Mucosa of gallbladder (tissue), 1 donor: ENCODE measurements at places on chromosomes 2 and 18. TPM values are rescaled to one million over a fixed set of nuclear protein-coding genes. Genes with fewer than 3 reads are reported as not detected.

DNA sequence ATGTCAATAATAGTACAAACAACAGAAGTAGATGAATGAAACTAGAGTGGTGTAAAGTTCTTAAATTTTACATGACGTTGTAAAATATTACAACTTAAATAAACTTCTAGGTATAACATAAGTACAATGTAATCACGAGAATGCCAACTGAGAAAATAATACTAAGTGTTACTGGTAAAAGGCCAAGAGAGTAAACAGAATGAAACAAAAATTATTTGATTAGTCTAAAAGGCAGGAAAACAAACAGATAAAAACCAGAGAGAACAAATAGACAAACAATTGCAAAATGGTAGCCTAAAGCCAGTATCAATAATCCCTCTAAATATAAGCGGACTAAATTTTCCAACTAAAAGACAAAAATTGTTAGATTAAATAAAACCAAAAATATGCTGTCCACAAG, 71.9 kb downstream of the SMAD2 start:
- no peak for DNase-seq

The MATN3 gene
- total RNA-seq: 0.89 TPM

- no peak for DNase-seq
These were observed 195.2 kb downstream of the SH3BP4 start for GRCh38 chr2:235146871-235147565.

- peak; percentile 83 for DNase-seq
These were observed 43.9 kb downstream of the FOSL2 start for GRCh38 chr2:28436525-28437051.

DNA sequence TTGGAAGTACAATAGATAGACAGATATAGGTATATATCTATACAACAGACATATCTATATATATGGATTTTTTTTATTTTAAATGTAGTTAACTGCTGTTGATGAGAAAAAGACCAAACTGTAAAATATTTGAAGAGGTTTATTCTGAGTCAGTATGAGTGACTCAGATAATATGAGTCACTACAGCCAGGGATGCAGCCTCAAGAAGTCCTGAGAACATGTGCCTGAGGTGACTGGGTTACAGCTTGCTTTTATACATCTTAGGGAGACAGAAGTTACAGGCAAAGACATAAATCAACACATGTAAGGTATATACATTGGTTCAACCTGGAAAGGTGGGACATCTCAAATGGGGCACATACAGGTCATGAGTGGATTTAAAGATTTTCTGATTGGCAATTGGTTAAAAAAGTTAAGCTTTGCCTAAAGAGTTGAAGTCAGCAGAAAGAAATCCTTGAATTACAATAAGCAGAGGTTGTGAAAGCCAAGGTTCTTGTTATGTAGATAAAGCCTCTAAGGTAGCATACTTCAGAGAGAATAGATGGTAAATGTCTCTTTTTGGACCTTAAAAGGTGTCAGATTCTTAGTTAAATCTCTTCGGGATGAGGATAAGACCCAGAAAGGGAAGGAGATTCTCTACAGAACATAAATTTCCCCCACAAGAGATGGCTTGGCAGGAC, 149.9 kb downstream of the RBM43 start:
- DNase-seq: no peak

GRCh38 chr2:145273840-145274239, 753.9 kb upstream of the ZEB2 start:
- DNase-seq: no peak

The ARHGEF33 gene
- total RNA-seq: 1.8 TPM

DNA sequence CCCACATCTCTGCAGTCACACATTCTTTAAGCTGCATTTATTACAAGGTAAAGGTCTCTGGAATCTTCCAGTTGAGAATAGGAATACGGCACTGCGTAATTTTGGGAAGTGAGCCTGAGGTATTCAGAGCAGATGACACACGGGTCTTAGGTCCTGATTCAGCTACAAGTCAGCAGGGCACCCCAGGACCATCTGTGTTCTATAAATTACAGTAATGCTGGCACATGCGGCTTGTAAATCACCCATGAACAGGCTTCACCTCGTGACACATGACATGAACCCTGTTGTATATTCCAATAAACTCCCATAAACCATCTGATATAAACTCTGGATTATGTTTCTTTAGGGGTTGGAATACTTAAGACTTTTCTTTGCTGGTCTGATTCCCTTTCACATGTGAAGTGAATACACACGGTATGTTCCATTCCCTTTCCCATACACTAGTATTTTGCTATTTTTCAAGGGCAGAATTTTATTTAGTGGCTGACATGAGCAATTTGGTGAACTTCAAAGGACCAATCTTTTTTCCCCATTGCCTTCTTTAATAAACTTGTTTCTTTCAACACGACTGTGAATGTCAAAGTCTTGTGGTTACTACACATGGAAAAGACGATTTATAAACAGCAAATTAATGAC, 298.6 kb downstream of the MEIS1 start:
- DNase-seq: no peak

- DNase-seq: no peak
These were observed 280.9 kb upstream of the SIX2 start for GRCh38 chr2:45289997-45290709.

The C2orf72 gene
- 34.2 TPM for total RNA-seq

The SKA1 gene
- total RNA-seq: 0.55 TPM

The DLX1 gene
- 0.46 TPM for total RNA-seq

DNA sequence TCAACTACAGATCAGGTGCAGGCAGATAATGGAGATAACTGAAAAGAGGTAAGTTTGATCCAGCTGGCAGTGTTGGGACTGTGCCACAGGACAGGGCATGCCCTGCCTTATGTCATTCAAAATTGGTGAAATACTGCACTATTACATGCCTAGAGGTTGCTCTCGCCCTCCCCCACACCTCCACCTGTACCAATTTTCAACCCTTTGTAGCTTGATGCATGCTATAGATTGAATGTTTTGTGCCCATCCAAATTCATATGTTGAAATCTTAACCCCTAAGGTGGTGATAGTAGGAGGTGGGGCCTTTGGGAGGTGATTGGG, 72.1 kb upstream of the LYPD6B start:
- DNase-seq: no peak

DNA sequence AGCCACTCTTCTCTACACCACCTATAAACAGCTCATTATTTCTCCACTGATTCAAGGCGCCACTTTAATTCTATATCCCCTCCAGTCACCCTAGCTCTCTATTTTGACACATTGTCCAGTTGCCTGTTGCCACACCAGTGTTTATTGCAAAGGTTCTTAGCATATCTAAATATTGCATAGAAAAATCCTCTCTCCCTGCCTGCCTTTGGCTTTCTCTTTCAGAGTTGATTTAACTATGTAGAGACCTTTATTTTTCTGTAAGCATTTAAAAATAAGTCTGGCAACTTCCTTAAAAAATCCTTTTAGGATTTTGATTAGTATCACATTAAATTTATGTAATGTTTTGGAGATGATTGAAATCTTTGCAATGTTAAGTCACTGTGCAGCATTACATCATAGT, 47.9 kb upstream of the B3GNT7 start:
- DNase-seq: no peak

- no peak for DNase-seq
These were observed 1.5 kb upstream of the RESP18 start for GRCh38 chr2:219334076-219334475.

The EGR4 gene
- total RNA-seq: not detected

- DNase-seq: no peak
These were observed 3.2 kb downstream of the RAB3GAP1 start for GRCh38 chr2:135055182-135055786.

The LRATD1 gene
- 33.4 TPM for total RNA-seq

DNA sequence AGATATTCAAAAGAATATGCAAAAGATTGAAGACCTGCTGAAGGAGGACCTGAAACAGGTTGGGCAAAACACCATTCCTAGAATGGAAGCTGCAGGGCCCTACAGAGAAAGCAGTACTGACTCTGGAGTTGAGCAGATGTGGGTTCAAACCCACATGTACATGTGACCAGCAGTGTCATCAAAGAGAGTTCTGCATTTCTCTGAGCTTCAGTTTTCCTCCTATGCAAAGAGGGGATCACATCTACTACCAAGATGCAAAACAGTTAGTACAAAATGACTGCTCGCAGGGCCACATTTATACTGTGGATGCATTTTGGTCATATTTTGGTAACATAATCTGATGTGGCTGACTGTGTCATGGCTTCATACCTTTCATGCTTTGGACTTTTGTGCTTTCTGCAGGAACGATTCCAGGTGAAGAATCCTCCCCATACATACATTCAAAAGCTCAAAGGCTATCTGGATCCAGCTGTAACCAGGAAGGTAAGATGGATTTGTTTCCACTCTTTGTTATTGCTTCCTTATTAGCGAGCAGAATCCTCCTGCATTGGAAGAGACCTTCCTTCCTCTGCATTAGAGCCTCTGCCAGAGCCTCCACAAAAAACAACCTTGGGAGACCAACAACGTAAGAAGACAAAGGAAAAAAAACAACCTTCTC, 174.8 kb downstream of the PRPF40A start:
- no peak for DNase-seq

GRCh38 chr2:6637330-6637729, 228.4 kb downstream of the CMPK2 start:
- DNase-seq: no peak

- peak; percentile 45 for DNase-seq
These were observed 259.8 kb upstream of the HDAC4 start for GRCh38 chr2:239660390-239661230.

DNA sequence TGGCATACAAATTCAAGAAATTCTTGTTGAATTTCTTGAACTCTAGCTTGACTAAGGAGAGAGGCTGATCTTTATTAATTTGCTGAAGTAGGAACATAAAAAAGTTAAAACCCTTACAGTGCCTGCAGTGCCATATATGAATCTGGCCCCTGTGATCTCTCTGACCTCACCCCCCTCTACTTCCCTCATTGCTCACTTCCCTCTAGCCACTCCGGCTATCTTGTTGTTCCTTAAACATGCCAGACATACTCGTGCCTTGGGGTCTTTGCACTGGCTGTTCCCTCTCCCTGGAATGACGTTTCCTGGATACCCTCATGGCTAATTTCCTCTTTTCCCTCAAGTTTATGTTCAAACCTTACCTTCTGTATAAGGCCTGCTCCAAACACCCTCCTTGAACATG, 246.3 kb upstream of the SIX2 start:
- DNase-seq: no peak

The GCG gene
- 0.17 TPM for total RNA-seq

DNA sequence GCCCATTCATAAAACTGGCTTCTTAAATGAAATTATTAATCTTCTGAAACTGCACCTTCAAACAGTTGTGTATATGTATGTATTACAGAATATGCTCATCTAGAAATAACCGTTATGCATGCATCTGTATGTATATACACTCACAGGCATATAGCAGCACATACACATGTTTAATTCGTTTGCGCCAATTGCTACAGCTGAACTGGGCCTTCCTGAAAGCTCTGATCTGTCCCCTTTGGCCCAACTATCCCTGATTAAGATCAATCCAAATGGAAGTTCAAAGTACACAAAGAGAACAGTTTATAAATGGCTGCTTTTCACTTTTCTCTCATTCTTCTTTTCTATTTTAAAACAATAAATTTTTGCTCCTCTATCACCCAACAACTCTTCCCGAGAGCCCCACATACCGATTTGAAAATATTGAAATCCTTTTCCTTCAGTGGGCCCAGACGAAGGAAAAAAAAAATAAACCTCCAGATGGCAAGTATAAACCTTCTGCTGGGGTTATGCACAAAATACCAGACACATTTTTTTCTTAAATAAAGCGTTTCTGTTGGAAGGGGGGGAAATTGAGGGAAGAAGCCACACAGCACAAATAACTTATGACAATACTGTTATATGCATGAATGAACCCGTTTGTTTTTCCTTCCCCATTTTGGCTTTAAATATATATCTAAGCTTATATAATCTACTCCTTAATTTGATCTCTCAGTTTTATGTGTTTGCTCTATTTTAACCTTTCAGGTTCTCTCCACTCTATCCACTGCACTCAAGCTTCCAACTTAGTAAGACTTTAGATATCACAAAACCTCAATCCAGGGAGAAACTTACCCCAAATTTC, 267.3 kb downstream of the TCF4 start:
- no peak for DNase-seq

The ASTL gene
- not detected for total RNA-seq

DNA sequence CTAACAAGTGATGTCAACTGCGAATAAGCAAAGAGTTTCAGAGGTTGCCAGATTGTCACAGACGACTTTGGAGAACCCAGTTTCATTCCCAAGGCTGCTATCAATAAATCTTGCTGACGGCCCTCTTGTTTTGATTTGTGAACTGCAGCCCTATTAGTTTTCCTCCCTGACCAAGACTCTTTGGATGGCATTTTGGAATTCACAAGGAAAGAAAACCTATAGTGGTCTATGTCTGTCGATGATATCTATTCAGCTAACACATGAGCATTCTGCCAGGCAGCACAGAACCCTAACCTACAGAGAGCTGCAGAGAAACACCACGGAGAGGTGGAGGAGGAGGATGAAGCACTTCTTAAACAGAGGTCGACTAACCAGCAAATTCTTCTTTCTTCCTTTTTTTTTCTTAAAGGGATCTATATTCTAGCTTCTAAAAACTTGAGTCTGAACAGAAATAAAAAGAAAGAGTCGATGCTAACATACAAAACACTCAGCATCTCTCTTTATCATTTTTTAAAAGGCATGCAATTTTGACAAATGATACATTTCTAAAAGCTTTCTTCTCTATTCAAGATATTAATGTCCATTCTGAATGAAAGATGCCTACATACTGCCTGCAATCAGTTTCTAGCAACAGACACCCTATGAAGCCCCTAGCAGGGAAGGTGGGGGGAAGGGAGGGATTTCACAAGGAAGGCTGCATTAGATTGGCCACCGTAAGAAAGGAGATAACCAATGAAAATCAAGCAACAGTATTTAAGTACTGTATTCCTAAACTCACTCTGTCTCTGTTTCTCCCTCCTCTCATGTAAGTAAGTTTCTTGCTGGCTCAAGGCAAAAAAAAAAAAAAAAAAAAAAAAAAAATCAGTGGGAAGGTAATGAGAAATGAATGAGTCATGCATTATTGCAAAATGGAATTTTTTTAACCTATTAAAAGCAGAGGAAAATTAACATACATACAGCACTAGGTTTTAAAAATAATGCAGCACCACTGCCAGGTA, 83.0 kb upstream of the CHRNA1 start:
- DNase-seq: no peak

- DNase-seq: peak; percentile 28
These were observed 759.4 kb downstream of the ADCYAP1 start for GRCh38 chr18:1663879-1664705.

DNA sequence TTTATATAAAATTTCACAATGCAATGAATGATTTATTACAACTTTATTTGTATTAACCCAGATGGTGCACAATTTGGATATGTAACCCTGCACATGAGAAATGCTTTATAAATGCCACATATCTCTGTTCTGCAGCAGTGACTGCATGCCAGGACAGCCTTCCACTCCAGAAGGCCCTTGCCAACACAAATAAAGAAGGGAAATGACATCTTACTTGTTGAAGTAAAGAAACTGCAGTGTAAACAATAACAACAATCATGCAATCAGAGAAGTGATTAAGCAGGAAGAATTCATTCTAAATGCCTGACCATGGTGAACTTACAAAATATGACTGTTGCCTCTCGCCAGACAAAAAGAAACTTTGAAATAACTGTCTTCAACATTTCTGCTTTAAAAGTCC, 129.9 kb upstream of the CHST9 start:
- no peak for DNase-seq
